Stimulated activated CD4-positive, alpha-beta T cell treated with anti-CD3 and anti-CD28 coated beads, Interleukin-2, amount 100 ng/mL, for 48 hours (primary cell): ENCODE measurements at places on chromosomes 11 and 22.

GRCh38 chr11:65563601-65564000 lies 5.4 kb upstream of the LTBP3 start:
- no peak for DNase-seq

DNA sequence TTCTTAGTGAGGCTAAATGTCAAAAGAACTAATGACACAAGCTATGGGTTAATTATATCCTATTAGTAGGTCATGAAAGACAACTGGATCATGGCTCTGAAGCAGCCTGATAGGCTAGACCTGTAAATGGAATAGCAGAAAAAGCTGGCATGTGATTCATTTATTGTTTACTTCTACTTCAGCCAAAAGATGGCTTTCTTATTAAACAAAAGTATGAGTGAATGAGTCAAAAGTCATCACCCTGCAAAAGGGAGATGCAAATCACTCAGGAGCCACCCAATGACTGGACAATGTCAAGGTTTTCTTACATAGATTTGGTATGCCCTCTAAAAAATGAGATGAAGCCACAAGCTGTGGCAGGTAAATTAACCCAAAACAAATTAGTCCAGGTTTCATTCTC lies 138.0 kb downstream of the TRPC6 start:
- no peak for DNase-seq

GRCh38 chr11:34238966-34239365 lies 118.8 kb downstream of the ABTB2 start:
- no peak for DNase-seq

DNA sequence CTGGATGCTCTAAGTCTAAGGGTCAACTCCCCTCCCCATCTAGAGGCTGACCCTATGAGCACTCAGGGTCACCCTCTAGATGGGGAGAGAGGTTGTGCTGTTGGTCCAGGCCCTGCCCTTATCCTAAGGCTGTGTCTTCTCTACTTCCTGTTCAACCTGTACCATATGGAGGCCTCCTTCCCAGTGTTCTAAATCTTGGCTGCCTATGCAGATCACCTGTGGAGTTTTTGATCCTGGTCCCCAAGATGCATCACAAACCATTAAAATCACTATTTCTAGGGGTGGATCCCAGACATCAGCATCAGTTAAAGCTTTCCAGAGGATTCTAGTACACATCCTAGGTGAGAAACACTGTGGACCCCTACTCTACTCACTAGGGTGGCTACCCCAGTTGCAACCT lies 26.2 kb downstream of the LARGE1 start:
- no peak for DNase-seq

- DNase-seq = no peak
Measured at GRCh38 chr11:117468888-117469287, 141.2 kb downstream of the CEP164 start.

GRCh38 chr22:36860821-36861659 lies at the start of gene NCF4:
NCF4 (plus strand) TSS chr22:36861006; CDS start chr22:36861172, 166 bp downstream.
- peak; percentile 23 for DNase-seq

- no peak for DNase-seq
Measured at GRCh38 chr11:68261006-68261405, 10.8 kb downstream of the C11orf24 start.

GRCh38 chr11:66069715-66070603 lies at the start of gene PACS1:
PACS1 (plus strand) TSS chr11:66070272; CDS start chr11:66070487, 215 bp downstream.
- peak; percentile 61 for DNase-seq

GRCh38 chr11:8122173-8122764 lies 41.3 kb downstream of the TUB start:
- DNase-seq = no peak

DNA sequence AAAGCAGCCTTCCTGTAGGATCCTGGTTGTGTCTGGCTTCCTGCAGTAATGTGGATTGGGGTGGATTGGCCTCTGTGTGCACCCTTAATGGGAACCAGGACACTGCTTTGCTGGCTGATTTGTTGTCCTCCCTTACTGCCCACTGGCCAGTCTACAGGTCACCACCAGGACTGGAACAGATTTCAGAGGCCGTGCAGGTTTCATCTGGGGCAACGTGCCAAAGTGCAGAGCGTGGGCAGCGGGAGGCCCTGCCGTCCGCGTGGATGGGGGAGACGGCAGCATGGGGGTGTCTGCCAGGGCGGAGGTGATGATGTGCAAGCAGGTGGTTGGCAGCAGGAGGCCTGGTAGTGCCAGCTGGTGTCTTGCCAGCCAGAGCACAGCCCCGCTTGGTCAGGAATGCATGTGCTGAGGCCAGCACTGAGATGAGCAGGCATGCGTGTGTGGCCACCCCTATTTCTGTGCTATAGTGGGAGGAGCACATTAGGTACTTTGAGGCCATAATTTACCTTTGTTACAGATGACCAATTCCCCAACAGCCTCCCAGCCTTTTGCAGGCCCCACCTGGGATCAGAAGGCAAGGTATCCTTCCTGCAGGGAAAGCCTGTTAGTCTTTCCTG lies 24.3 kb downstream of the BCR start:
- DNase-seq = no peak

- DNase-seq = no peak
Measured at GRCh38 chr11:109970516-109971183, 122.5 kb upstream of the ZC3H12C start.

- DNase-seq = no peak
Measured at GRCh38 chr22:38832005-38832978, 11.5 kb downstream of the NPTXR start.

- DNase-seq = peak; percentile 44
Measured at GRCh38 chr11:1757861-1758610, 5.7 kb downstream of the CTSD start.

DNA sequence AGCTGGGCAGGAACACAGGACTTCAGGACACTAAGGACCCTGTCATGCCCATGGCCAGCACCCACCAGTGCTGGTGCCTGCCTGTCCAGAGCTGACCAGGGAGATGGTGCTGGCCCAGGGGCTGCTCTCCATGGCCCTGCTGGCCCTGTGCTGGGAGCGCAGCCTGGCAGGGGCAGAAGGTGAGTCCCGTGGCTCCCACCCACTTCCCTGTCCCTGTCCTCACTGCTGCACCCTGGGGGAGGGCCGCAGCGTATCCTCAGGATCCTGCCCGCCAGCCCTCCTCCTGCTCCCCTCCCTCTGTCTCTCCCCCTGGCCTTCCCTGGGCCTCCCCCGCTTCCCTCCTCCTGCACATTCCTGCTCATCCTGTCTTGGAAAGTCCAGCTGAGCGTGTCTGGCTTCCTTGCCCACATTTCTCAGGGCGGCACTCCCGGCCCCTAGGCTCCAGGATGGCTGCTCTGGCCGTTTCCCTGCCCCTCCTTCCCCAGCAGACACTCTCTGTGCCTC lies 8.7 kb downstream of the CSF2RB start:
- no peak for DNase-seq

GRCh38 chr11:115085461-115086210 lies 407.3 kb downstream of the NXPE2 start:
- no peak for DNase-seq

- no peak for DNase-seq
Measured at GRCh38 chr11:113256431-113257202, 57.8 kb upstream of the TTC12 start.

DNA sequence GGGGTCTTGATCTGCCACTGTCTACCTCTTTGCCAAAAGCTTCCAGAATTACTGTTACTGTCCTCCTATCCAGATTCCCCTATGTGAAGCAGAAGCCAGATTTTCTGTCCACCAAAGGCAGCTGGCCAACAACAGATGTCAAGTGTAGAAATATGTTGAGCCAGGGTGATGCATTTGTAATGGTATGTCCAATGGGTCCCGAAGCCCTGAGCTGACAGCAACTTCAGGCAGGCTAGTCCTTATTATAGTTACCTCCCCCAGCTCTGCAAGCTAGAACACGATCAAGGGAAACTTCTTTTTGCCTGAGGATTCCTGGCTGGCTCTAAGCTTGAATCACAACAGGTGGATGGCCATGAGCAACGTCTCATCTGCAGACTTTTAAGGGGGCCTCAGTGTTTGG lies 10.2 kb downstream of the PAMR1 start:
- no peak for DNase-seq

DNA sequence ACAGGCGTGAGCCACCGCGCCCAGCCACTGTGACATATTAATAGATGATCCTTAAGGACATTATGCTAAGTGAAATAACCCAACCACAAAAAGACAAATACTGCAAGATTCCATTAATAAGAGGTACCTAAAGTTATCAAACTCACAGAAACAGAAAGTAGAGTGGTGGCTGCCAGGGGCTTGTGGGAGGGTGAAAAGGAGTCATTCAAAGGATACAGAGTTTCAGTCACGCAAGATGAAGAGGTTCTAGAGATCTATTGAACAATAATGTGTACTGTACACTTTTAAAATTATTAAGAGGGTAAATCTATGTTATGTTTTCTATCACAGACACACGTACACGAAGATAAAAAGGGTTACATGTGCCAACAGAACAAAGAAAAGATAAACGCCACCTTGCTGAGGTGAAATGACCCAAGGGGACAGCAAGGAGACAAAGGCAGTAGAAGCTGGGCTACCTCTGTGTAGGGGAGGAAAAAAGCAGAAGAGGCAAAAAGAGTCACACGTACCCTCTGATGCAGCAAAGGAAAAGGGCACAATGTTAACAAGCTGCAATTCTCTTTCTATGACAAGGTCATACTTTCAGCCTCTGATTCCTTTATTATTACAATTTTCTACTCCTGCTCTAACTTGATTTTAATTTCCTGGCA lies 65.3 kb downstream of the AMBRA1 start:
- no peak for DNase-seq

DNA sequence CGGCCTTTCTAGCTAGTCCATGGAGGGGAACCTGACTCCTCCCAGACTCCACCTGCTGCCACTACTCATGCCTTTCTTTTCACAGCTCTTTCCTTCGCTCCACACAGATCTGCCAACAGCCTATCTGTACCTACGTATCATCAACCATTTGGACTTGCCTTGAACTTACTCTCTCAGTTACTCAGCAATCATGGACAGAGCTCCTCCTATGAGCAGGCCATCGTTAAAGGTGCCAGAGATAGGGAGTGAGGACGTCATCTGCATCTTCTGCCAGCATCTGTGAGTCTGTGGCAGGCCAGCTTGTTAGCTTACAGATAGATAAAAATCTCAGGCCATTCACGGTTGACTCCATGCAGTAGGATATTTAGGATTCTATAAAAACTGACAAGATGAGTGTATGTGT lies 162.9 kb upstream of the ZBED5 start:
- no peak for DNase-seq

DNA sequence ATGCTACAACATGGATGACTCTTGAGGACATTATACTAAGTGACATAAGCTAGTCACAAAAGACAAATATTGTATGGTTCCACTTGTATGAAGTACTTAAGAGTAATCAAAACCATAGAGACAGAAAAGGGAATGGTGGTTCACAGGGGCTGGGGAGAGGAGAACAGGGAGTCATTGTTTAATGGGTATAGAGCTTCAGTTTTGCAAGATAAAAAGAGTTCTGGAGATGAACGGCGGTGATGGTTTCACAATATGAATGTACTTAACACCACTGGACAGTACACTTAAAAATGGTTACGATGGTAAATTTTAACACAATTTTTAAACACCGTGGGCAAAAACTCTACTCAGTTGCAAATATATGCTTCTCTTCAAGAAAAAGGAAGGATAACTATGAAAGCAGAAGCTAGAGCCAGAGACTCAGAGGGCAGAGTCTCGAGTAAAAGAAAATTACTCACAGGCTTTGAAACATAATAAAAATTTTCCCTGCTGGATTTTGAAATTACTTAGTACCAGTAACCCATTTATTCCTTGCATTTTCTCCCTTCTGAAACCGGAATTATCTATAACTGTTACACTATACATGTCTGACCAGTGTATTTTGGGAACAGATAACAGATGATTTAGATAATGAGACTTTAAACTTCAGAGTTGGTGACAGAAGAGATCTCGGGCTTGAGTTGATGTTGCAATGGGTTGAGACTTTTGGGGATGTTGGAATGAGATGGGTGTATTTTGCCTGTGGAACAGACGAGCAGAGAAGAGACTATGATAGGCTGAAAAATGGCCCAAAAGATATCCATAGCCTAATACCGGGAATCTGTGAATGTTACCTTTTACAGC lies 15.0 kb downstream of the MRTFA start:
- DNase-seq = no peak

DNA sequence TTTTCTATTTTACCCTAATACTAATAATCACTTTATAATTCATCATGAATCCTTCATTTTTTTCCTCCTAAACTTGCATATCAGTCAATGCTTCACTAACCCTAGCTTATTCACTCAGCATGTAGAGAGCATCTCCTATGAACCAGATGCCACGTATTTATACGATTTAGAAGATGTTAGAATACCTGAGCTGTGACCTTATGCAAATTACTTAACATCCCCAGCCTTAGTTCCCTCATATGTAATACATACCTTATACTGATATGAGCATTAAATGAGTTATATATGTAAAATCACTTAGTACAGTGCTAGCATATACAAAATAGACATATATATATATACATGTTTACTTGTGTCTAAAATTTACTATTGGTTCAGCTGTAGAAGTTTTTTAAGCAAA lies 9.0 kb downstream of the FAM76B start:
- DNase-seq = no peak

DNA sequence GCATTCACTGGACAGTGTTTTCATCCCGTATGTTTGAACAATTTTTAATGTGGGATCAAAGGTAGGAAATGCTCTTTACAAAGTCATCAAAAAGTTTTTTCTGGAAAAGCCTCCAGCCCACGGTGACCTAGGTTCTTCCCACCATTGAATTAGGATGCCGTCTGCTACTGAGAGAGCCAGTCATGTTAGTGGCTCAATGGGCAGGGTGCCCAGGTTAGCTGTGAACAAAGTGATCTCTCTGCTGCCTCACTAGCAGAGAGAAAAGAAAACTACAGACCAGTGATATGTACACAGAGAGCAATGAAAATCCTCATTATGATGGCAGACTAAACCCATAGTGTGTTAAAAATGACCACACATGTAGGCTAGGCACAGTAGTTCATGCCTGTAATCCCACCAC lies 32.4 kb downstream of the KCNQ1 start:
- DNase-seq = no peak

DNA sequence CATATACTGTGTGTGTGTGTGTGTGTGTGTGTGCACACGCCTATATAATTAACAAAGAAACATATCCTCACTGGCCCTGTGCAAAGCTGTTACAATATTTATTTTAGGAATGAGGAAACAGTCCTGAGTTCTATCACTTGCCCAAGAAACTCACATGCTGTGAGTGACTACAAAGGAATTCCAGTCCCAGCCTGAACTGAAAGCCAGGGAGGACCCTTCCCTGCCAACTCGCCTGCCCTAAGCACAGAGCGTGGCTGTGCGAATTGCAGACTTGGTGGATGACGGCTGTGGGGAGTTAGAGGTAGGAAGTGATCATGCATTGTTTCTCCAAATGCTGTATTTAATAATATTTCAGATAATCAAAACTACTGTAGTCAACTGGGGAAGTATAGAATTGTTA lies 26.4 kb upstream of the CD5 start:
- no peak for DNase-seq
